Activated CD4-positive, CD25-positive, alpha-beta regulatory T cell treated with anti-CD3 and anti-CD28 coated beads, Interleukin-2, amount 50 U/mL, for 72 hours (primary cell): ENCODE measurements at places on chromosomes 7 and 10.

DNA sequence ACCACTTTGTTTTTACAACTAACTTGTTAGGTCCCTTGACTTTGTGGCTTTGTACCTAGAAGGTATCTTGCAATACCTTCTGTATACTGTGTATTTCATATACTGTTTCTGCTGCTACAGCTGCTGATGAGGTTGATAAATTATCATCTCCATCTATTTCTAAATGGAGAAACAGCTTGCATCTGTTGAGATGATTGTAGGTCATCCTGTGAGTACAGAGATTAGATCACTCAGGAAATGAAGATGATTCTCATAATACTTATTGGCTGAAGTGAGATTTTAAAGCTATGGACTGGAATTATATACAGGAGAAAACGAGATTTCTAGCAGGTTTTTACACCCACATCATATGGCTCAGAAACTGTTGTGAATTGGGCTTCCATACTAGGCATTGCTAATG is 280.5 kb downstream of the KCND2 start:
- DNase-seq = no peak

DNA sequence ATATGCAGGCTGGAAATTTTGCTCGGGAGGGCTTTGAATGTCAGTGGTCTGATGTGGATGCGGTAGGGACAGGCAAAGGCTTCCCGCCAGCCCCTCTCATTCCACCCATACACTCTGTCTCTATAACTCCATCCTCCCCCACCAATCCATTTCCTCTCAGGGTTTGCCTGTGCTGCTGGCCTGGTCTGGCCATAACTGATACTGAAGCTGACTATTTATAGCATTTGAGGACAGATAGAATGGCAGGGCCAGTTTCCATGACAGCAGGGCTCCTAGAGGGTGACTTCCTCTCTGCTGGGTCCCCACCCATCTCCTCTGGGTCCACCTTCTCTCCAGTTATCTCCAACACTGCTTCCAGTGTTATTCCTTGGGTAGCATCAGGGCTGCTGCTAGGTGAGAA is 6.6 kb upstream of the PDLIM1 start:
- no peak for DNase-seq

- DNase-seq = no peak
Observed at GRCh38 chr7:80826520-80827238, 92.2 kb downstream of the SEMA3C start.

DNA sequence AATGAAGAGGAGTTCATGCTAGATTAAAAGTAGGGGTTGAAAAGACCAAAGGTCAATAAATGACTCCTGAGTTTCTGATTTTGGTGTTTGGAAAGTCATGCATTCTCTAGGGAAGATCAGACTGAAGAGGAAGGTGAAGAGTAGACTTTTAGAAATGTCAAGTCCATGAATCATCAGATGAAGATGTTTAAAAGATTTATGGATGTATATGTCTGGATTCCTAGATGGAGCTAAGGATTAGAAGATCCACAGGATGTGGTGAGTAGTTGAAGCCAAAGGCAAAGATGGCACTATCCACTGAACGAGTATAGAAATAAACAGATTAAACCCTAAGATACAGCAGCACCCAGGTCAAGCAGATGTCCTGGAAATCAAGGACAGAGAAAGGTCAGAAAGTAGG is 298.5 kb downstream of the GPAM start:
- DNase-seq = no peak

DNA sequence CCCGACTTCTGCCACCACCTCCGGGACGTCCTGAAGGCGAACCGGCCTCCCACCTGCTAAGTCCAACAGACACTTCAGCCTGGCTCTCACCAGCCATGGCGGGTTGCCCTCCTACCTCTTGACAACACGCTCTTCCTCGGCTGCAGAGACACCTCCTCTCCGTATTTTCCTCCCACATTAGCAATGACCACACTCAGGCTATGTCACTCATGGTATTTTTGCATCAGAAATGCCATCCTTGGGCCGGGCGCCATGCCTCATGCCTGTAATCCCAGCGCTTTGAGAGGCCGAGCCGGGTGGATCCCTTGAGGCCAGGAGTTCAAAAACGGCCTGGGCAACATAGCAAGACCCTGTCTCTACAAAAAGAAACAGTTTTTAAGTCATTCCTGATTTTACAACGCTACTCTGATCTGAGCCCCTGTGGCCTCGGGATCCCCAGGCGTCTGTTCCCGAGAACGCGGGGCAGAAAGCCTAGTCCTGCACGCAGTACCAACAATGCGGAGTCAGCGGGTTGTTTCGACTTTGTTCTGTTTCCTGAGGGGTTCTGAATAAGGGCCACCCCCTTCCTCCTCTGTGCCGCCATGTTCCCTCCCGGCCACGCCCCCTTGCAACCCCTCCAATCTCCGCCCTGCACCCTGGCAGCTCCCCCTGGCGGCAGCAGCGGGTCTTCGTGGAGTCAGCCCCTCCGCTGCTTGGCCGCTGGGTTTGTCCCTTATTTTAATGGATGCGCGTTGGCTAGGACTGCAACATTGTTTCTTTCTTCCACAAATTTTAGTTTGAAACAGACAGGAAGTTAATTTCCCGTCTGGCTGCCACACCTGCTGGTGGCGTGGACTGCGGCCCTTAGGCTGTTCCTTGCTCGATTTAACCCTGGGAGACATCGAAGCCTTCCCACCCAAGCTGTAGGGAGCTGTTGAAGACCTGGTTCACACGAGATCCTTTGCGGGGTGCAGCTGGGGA is 9.7 kb upstream of the ZFAND2A start:
- peak; percentile 85 for DNase-seq
